Activated gamma-delta T cell treated with Interleukin-2 at 50 U/mL for 16 hours (primary cell): ENCODE measurements at places on chromosomes 3 and 15.

DNA sequence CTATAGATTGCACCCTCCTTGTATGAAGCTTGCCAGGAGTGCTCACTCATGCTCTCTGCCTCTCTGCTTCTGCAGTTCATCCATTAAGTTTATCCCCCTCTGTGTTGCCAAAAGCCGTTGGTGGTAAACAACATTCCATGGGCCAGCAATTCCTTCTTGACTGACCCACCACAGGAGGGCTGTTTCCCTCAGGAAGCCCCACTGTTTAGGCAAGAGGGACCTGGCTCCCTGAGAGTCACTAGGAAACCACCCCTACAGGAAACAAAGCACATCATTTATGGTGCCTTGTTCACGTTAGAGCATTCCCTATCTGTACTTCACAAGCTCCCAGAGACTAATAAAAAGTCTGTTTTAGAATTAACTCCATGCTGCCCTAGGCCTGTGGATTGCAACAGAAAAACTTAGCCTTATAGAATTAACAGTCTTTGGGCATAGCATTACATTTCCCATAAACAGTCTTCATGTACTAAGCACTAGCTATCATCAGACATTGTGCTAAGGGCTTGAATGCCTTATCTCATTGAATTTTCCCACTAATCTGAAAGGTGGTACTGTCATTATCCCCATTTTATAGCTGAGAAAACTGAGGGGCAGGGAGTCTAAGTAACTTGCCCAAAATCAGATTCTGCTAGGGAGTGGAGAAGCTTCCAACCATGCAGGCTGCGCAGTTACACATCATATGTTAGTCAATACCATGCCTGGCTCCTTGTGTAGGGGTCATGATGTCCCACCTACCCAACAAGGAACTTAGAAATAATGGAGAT lies 149.9 kb downstream of the SHQ1 start:
- DNase-seq: no peak

- no peak for DNase-seq
These were observed 8.1 kb downstream of the ABTB1 start for GRCh38 chr3:127680798-127681221.

GRCh38 chr3:184144505-184144904 lies 9.3 kb downstream of the EIF2B5 start:
- no peak for DNase-seq

DNA sequence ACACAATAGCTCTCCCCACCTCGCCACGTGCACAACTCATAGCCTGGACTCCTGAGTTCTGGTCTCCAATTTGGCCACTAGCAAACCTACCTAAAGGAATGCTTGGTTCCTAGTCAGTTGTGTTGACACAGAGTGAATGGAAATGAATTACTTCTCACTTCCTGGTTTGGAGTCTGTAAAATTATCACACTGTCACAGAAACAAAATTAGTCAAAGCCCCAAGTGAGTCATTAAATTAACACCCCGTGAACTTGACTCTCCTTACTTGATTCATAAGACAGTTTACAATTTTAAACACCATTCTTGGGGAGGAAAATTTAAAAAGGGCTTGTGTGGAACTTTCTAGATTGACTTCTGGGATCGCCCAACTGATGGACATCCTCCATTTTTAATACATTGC lies 276.2 kb upstream of the CTNNB1 start:
- no peak for DNase-seq

DNA sequence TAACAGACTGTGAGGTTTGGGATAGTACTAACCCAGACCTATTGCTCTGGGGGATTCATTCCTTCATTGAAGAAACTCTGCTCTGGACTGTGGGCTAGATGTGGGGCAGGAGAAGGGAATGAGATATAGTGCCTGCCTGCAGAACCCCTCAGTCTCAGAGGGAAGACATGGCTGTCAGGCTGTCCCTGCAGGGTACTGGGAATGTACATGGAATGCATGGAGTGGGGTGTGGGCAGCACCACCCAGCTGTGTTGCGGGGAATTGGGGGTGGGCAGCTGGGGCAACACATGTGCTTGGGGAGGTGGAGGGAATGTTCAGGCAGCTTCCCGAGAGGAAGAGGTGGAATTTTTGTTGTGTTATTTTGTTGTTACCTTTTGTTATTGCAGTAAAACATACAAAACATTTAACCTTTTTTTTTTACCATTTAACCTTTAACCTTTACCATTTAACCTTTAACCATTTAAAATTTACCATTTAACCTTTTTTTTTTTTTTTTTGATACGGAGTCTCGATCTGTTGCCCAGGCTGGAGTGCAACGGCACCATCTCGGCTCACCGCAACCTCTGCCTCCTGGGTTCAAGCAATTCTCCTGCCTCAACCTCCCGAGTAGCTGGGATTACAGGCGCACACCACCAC lies 7.3 kb downstream of the PAQR5 start:
- no peak for DNase-seq

DNA sequence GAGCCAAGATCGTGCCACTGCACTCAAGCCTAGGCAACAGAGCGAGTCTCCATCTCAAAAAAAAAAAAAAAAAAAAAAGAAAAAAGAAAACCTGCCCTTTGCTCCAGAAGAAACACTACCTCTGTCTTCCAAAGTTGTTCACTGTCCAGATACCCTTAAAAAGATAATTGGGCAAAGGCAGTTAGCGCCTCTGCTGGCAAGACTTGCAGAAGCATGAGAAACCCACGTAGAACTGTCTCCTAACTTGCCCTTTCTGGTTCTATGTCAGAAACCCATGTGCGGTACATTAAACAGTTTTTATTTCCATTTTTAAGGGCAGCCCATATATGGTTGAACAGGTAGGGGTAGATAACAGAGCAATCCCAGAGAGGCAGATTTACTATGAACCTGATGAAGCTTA lies 1026.4 kb downstream of the ROBO2 start:
- no peak for DNase-seq

DNA sequence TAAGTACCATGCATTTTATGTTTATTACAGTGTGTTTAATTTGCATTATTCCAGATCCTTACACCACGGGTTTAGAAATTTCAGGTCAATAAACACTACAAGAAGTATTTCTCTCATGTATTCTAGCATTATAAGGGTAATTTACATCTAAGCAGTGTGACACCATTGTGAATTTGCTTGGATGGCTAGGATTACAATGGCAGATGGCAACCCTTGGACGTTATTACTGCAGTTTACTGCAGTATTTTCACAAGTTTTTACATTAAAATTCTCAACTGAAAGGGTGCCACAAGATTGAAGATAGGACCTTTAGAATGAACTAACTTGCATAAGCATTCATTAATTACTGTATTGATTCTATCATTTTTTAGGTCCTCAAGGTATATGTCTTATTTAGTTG lies 538.8 kb downstream of the NLGN1 start:
- no peak for DNase-seq

DNA sequence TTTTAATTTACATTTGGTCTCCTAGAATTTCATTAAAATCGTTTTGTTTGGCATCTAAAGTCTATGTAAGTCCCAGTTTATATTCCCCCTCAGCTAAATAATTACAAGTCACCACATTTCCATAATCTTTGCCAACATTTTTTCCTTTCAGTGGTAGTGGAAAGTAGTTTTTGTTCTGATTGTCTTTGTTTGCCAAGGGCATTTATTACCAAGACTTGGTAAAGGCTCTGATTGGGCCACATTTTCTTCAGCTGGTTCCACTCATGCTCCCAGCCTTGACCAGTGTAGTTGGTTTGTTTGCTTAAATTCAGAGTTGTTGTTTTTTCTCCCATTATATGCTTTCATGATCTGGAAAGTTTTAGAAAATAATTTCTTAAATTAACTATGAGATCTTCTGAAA lies 153.4 kb upstream of the MME start:
- DNase-seq: no peak

- DNase-seq: no peak
These were observed 11.6 kb upstream of the TFRC start for GRCh38 chr3:196093317-196094111.

GRCh38 chr3:29936054-29936453 lies 655.2 kb downstream of the RBMS3 start:
- no peak for DNase-seq

- peak; percentile 71 for DNase-seq
These were observed 15.4 kb upstream of the CSPG4 start for GRCh38 chr15:75727851-75728715.

GRCh38 chr3:175270866-175271265 lies 411.7 kb downstream of the NAALADL2 start:
- DNase-seq: no peak

- DNase-seq: no peak
These were observed 114.6 kb downstream of the SLCO3A1 start for GRCh38 chr15:91967935-91968606.
